ENCODE measurements at places on chromosomes 7 and 10.

- no peak for DNase-seq
Observed at GRCh38 chr10:117646718-117647117, 104.2 kb downstream of the EMX2 start.

DNA sequence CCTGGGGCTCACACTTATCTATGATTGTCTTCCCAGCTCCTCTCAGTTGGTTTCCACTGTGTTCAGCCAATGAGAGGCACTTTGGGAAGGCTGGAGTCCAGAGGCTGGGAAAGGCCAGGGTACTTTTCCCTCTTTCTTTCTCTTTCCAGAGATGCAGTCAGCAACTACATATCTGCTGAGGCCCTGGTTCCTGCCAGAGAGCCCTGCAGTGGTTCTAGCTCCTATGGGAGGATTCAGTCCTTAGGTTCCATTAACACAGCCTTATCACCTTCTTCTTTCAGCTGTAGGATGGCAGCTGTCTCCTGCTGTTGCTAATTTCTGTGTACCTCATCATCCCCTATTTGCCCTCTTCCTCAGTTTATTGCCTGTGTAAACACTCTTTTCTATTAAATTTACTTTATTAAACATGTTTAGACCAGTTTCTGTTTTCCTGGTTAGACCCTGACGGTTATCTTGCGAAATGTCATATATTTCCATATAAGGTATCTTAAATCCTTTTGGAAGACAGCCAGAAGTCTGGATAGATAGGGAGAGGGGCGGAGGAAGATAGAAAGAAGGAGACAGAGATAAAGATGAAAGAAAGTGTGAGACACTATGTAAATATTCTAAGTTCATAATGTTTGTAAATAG lies 100.3 kb downstream of the HGF start:
- no peak for DNase-seq

DNA sequence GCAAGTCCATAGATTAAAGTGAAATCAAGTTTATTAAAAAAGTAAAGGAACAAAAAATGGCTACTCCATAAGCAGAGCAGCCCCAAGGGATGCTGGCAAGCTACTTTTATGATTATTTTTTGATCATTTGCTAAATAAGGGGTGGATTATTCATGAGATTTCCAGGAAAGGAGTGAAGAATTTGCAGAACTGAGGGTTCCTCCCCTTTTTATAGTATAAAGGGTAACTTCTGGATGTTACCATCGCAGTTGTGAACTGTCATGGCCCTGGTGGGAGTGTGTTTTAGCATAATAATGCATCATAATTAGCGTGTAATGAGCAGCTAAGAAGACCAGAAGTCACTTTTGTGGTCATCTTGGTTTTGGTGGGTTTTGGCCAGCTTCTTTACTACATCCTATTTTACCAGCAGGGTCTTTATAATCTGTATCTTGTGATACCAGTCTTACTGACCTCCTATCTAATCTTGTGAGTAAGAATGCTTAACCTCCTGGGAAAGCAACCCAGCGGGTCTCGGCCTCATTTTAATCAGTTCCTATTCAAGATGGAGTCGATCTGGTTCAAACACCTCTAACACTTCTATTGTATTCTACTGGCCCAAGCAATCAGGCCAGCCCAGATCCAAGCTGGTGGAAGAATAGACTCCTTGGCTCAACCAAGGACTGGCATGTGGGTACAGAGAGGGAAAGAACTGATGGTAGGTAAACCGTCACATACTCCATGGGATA lies 87.9 kb upstream of the NPSR1 start:
- no peak for DNase-seq

DNA sequence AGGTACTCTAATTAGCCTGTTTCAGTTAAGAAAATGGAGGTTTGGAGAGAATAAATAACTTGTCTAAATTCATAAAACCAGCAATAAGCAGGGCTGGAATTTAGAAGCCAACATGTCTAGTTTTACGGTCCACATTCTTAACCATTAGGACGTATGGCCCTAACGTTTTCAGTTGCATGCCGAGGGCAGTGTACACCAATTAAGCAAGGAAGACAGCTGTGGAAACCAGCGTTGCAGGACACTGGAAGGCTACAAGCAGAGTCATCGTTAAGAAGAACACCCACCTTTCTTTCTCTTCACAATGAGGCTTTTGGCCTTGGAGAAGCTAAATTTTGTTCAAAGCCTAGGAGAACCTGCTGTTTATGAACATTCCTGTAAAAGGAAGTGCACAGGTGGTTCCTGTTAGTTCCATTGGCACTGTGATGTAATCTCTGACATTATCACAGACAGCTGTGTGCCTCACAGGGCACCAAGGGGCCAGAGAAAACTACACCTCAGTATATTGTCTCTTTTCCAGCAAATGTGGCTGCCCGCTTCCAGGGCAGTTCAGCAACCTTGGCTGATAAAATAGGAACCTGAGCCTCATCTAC lies 21.0 kb downstream of the MPP7 start:
- DNase-seq: no peak

DNA sequence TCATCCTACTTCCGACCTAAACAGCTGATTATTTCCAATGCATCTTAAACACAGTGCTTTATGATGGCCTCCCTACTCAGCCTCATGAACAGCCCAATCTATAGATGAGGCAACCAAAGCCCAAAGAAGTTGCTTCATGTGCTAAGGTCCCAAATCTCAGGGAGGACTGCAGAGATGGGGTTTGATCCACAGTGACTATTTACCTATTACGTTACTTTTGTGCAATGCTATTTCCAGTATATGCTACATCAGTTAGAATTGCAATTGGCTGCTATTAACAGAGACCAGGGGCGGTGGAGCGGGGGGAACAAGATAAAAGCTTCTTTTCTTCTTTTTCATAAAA lies 153.0 kb upstream of the TNS3 start:
- DNase-seq: no peak

GRCh38 chr7:318878-319661 lies 29.1 kb downstream of the FOXL3 start:
- no peak for DNase-seq

- no peak for DNase-seq
Observed at GRCh38 chr10:12755075-12755474, 246.4 kb downstream of the CCDC3 start.

- no peak for DNase-seq
Observed at GRCh38 chr7:143967398-143967797, 12.8 kb downstream of the OR2F1 start.

DNA sequence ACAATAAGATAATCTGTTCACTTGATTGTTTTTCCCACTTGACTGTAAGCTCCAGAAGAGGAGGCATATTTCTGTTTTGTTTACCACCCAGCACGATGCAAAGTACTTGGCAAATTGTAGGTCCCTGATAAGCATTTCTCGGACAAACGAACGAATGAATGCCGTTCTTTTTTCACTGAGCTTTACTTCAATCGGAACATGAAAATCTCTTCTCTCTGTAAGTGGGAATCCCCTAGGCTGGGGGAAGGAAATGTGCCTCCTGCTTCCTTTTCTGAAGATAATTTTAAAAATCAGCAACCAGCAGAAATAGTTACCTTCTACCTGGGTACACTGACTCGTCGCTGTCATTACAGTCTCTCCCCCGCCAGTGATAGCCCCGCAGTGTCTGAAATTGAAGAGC lies 102.9 kb downstream of the AOAH start:
- no peak for DNase-seq

DNA sequence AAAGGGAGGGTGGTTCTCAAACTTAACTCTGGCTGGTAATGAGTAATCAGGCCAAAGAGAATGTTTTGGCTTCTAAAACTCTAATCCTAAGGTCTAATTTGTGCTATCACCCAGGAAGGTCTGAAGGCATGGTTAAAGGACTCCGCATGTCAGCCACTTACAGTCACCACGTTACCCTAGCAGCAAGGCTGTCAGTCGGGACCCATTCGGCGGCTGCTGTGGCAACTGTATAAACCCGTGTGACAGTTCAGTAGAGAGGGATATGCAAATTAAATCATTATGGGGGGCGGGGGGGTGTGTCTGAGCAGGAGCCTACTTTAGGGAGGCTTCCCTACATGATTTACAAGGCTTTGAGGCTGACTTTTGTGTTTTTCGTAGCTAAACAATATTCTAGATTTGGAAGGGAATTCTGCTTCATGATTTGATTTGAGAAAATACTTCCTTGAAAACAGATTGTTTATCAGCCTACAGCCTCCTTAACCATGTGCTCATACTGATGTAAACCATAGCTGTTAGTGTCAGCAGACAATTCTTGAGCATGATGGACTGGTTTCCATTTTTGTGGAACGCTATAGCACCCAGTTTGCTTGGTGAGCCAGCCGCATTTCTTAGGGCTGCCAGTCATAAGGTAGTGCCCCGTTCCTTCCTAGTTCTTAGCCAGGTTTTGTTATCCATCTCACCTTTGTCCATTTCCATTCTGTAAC lies 284.4 kb downstream of the USP6NL start:
- no peak for DNase-seq

DNA sequence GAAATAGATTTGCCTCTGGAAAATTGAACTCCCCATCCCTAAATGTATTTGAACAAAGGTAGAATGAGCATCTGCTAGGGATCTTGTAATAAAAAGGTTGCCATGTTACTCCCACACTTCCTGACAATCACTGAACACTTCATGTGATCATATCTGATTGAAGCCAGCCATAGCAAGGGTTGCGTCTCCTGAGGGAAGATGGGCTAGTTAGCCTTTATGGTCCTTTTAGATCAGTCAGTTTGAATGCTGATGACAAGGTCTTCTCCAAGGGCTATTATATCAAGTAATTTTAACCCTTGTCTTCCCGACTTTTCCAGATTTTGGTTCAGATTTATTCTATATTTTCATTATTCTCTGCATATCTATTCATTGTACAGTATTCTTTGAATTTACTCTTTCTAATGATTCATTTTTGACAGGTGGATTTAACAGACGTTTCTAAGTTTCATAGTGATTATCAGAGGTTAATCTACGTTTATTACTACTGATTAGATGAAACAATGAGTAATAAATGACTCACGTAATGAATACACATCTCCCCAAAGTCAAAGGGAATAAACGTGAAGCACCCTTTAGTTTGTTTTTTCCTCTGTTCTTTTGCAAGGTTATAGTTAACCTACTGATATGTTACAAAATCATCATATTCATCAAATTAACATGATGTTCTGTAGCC lies 28.1 kb downstream of the CSGALNACT2 start:
- no peak for DNase-seq

GRCh38 chr7:51121931-51122425 lies 194.6 kb downstream of the COBL start:
- DNase-seq: no peak

GRCh38 chr7:121531175-121532070 lies 135.3 kb upstream of the FAM3C start:
- DNase-seq: no peak

- no peak for DNase-seq
Observed at GRCh38 chr7:153530441-153530840, 521.8 kb upstream of the DPP6 start.

DNA sequence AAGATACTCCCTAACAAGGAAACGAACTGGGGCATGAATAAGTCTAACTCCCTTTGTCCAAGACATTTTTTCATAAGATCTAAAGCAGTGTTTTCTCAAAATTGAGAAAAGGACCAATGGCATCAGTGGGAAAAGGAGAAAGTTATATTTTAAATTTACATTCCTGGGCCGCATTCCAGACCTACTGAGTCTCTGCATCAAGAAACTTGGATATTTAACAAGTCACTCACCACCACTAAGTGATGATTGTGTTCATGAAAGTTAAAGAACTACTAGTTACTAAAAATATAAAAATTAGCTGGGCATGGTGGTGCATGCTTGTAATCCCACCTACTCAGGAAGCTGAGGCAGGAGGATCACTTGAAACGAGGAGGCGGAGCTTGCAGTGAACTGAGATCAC lies 149.6 kb upstream of the MEOX2 start:
- DNase-seq: no peak

GRCh38 chr10:88127269-88127668 lies 263.8 kb downstream of the PTEN start:
- no peak for DNase-seq

- no peak for DNase-seq
Observed at GRCh38 chr7:108114117-108114841, 15.9 kb downstream of the LAMB4 start.

DNA sequence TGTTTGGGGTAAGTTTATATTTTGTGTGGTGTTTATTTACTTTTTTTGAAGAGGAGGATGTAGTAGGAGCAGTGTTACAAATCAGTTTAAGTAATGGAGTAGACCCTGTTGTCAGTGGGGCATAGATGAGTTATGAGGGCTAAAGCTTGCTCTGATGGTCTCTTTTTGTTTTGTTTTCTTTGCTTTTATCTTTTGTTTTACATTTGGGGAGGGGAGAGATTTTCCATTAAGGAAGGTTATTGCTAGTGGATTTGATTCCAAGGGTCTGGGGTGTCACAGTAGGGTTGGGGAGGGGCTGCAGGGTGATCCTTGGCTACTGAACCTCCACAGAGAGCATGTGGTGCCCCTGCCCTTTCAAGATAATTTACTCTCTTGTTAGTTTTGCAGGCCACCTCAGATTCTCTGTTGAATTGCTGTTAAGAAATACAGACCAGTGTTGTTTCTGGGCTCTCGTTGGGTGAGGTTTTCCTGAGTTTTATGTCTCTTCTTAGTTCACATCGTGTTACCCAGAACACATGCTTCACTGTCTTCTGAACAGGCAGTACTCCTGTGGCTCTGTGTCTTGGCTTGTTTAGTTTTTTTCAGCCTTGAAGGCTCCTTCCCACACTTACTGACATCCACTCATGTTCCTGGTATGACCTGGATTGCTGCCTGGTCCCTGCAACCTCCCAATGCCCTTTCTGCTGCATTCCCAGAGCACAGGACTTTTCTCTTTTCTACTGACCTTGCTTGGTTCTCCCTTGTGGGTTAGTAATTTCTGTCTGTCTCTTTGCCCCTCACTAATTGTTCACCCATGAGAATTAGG lies 4.2 kb downstream of the KIFBP start:
- peak; percentile 90 for DNase-seq

GRCh38 chr7:151235091-151235787 lies 3.0 kb downstream of the CHPF2 start:
- DNase-seq: no peak

GRCh38 chr7:49797987-49798660 lies 24.7 kb downstream of the VWC2 start:
- no peak for DNase-seq

- no peak for DNase-seq
Observed at GRCh38 chr10:101935431-101935830, 91.8 kb upstream of the KCNIP2 start.

Measured in fibroblast of gingiva (primary cell).